Mesenteric fat pad (tissue), 1 donor: ENCODE measurements at places on chromosomes 13 and 19.
A peak's percentile ranks its signal among the peaks of the same experiment; 100 is the strongest.

- DNase-seq: no peak
These were observed 11.7 kb downstream of the RANBP3 start for GRCh38 chr19:5966215-5966614.

- DNase-seq: peak; percentile 77
These were observed 8.0 kb upstream of the USF2 start for GRCh38 chr19:35260694-35261304.

DNA sequence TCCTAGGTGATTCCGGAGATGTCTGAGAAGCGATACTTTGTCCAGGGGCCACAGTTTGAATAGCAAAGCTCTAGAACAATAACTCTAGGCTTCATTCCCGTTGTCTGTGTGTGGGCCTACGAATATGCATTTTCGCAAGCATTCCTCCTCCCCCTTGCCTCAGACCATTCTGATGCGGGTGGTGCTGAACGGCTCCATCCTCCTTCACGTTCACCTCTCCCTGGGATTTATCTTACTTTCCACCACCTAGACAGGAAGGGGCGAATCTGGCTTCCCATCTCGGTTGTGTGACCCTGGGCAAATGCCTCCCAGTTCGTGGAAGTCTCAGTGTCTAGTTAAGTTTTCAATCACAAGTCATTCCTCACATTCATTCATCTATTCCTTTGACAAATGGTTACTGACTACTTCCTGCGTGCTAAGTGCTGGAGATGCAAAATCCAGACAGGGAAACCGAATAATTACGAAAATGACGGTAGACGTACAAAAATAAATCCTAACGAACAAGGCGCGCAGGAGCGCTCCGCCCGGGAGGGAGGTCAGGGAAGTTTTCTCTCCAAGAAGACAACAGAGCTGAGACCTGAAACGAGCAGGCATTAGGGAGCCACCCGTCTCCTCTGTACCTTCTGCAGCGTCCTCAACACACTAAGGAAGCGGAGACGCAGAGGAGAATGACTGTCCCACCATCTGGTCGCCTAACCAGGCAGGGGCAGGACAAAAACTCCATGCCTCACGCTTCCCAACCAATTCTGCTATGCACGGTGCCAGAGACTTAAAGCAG is 1.3 kb upstream of the CNOT3 start:
- DNase-seq: no peak

- DNase-seq: no peak
These were observed 21.3 kb downstream of the VRK3 start for GRCh38 chr19:50003810-50004419.

GRCh38 chr13:112065867-112066623 is 904 bp upstream of the SOX1 start:
- no peak for DNase-seq

GRCh38 chr13:82976499-82976898 is 905.8 kb downstream of the SLITRK1 start:
- no peak for DNase-seq

GRCh38 chr19:3752492-3752891 is 9.0 kb downstream of the APBA3 start:
- no peak for DNase-seq

GRCh38 chr19:52140032-52140710 is 433 bp upstream of the ZNF616 start:
- no peak for DNase-seq

DNA sequence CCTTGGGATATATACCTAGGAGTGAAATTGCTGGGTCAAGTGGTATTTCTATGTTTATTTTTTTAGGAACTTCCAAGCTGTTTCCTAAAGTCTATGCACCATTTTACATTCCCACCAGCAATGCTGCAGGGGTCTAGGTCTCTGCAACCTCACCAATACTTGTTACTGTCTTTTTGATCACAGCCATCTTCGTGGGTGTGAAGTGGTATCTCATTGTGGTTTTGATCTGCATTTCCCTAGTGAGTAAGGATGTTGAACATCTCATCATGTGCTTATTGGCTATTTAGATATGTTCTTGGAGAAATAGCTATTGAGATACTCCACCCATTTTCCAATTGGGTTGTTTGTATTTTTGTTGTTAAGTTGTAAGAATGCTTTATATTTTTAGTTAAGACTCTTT is 2.7 kb downstream of the OR10H2 start:
- no peak for DNase-seq

DNA sequence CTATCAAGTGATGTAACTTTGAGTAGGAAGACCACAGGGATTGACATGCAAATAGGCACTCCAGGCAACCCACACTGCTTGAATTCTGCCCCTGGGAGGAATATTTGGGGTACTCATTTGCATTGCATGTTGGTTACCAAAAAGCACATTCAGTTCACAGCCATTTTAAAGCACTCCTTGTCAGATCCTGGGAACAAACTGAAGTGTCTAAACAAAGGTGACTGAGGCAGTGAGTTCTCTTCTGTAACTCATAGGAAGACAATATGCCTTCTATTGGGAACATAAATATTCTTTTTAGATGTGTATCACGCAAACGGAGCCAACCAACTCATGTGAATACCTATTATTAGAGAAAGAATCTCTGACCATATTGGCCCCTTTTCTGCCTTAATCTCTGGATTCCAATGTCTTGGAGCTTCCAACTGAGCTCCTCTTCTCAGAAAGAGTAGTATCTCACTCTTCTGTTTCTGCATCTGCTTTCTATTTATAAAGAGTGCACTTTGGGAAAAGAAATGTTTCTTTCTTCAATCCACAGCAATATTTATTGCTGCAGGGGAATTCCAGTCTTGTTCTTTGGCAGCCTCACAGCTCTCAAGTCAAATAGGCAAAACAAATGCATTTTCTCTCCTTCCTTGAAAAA is 125.7 kb upstream of the NBEA start:
- no peak for DNase-seq

DNA sequence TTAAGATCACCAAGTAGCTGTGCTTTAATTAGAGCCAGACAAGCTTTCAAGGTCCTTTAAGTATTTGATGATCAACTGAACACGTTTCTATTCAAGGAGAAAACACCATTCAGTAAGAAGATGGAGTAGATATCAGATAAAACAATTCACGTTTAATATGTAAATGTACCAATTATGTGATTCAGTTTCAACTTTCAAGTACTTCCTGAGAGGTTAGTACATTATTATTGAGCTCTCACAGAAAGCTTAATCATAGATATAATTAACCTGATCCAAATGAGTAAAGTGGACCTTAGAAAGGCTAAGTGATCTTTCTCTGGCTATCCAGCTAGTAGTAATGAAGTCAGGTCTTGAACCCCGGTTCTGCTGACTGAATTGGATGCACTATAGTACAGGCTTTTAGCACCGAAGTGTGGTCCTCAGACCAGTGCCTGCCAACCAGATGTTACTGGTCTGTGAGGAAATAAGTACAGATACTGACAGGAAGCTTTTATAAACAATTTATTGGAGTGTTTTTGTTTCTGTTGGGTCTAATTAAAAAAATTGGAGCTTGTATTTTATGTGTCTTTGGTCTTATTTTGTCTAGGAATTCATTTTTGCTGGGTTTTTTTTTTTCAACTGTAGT is 10.2 kb downstream of the CLN5 start:
- DNase-seq: no peak

- no peak for DNase-seq
These were observed 204.5 kb downstream of the POU4F1 start for GRCh38 chr13:78398743-78399410.

- DNase-seq: no peak
These were observed 512 bp downstream of the MED4 start for GRCh38 chr13:48094404-48094780.

DNA sequence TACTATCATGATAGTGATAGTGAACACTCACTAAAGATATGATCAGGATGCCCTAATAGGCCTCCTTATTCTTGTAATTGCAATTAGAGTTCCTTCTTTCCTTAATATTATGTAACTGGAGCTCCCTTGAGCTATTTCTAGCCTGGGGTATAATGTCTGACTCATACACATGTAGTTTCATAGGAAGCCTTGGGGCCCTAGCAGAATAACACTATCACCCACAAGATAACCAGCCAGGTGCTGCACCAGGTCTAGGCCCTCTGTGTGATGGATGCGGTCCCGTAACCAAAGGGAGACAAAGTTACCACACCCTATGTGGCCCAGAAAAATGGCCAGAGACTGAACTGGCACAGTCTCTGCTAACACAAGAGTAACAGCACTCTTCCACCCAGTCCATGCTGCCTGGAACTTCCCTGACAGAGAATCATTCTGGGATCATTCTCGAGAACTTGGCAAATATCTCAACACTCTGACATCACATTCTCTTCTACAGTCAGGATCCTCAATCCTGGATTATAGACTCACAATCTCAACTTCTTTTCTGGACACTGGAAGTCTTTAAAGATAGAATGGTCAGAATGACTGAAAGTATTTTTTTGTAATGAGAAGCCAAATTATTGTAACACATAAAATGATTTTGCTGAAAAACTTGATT is 32.6 kb upstream of the IGFL4 start:
- DNase-seq: no peak
